ENCODE measurements at places on chromosomes 4 and X. TPM values are rescaled to one million over a fixed set of nuclear protein-coding genes. Genes with fewer than 3 reads are reported as not detected.

MAGEA11 gene
- not detected for total RNA-seq

TRIM61 gene
- total RNA-seq = 0.61 TPM

GAGE1 gene
- total RNA-seq = not detected

SPANXB1 gene
- total RNA-seq = 31.4 TPM

GRCh38 chr4:170234800-170235199, 145.0 kb upstream of the AADAT start:
- no peaks in the 10 kb centered on the region for H3K4me1 ChIP-seq
- H3K27me3 ChIP-seq = no peaks in the 10 kb centered on the region
- no peak for DNase-seq
- H3K4me3 ChIP-seq = no peak overlapping the region
- no peaks in the 10 kb centered on the region for H3K36me3 ChIP-seq
- H3K27ac ChIP-seq = no peak overlapping the region

DNA sequence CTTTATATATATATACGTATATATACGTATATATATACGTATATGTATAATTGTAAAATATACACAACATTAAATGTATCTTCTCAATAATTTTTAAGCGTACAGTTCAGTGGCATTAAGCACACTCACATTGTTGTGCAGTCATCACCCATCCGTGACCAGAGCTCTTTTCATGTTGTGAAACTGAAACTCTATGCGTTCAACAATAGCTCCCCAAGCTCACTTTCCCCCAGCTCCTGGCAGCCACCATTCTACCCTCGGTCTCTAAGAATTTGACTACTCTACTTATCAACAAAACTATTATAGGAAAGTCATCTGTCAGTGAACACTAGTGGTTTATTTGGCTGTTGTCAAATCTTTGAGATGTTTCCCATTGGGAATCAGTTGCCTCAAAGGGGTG, 621.8 kb upstream of the GALNT7 start:
- H3K36me3 ChIP-seq = no peaks in the 10 kb centered on the region
- DNase-seq = no peak
- no peaks in the 10 kb centered on the region for H3K27me3 ChIP-seq
- no peak overlapping the region for H3K4me3 ChIP-seq

DNA sequence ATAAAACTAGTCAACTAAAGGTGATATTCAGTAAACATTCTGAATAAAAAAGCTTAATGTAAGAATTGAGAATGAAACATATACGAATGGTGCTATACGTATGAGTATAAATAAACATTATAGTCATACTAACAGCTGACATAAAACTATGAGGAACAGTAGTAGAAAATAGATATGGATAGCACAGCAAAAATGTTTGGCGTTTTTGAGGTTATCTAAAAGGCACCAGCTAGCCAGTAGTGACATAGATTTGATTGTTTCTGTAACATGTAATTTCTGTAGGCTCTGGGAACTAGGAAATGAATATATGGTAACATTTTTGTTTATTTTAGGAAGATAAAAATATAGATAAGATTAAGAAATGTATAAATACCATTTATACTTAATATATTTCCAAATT, 69.3 kb downstream of the SNX25 start:
- DNase-seq = no peak
- no peaks in the 10 kb centered on the region for H3K27me3 ChIP-seq
- no peak overlapping the region for H3K4me3 ChIP-seq
- H3K36me3 ChIP-seq = no peaks in the 10 kb centered on the region
- no peak overlapping the region for H3K27ac ChIP-seq

GRCh38 chr4:54482529-54483200, 175.1 kb upstream of the KIT start:
- no peak for DNase-seq
- H3K27ac ChIP-seq = no peak overlapping the region
- H3K4me3 ChIP-seq = no peak overlapping the region

DNA sequence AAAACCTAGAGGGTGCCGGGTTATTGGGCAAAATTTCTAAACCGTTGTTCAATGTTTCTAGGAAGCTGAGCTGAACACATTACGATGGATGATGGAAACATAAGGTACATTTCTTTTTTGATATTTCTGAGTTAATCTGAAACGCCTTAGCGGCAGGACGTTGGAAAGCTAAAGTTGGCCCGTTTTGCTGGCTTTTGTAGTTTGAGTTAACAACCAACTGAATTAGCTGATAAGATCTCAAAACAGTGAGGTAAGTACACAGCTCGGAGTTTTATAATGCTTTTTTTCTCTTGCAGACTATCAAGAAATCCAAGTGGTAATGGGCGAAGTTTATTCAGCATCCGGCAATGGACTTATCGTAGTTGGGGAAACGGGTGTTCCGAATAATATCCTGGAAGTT, 73.5 kb downstream of the PRSS12 start:
- H3K36me3 ChIP-seq = peaks cover 20% of the 10 kb centered on the region
- no peaks in the 10 kb centered on the region for H3K27me3 ChIP-seq
- H3K4me3 ChIP-seq = peak overlapping the region; percentile 87
- DNase-seq = no peak

DNA sequence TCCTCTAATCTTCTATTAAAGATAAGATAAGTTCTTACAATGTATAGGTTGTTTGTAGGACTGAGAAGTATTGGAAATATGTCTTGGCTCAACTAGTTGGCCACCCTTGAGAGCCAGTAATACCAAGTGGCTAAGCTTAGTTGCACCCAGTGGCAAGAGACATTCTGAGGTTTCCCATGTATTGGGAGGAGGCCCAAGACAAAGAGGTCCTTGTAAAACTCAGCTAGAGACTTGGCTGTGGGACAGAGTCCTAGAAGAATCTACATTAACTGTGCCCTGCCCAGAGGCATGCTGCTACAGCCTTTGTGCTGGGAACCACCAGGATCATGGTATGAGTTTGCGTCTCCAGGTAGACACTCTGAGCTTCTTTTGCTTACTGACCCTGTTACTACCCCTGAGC, 41.9 kb upstream of the SLC4A4 start:
- no peaks in the 10 kb centered on the region for H3K36me3 ChIP-seq
- no peaks in the 10 kb centered on the region for H3K27me3 ChIP-seq
- H3K4me3 ChIP-seq = no peak overlapping the region
- H3K27ac ChIP-seq = no peak overlapping the region
- DNase-seq = no peak

- no peak for DNase-seq
- no peak overlapping the region for H3K27ac ChIP-seq
- H3K4me3 ChIP-seq = no peak overlapping the region
- H3K4me1 ChIP-seq = no peaks in the 10 kb centered on the region
These were observed 324.1 kb upstream of the GALNT7 start for GRCh38 chr4:172844556-172844955.

DNA sequence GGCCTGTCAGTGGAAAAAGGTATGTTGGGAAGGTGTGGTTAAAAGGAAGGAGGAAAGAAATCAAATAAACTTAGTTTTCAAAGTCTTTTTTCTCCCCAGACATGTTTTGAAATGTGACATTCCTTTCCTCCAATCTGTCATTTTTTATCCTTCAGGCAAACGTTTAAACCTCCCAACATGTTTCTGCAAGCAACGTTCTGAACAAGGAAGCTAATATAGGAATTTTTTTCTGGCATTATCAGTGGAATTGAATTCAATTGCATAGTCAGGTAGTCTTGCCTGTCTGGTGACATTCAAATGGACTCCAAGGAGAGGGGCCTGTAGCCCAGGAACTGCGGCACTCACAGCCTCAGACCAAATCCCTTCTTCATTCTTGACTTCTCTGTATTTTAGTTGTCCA, 30.0 kb upstream of the RASSF6 start:
- no peaks in the 10 kb centered on the region for H3K4me1 ChIP-seq
- DNase-seq = no peak
- H3K4me3 ChIP-seq = no peak overlapping the region

- no peaks in the 10 kb centered on the region for H3K4me1 ChIP-seq
- no peak overlapping the region for H3K4me3 ChIP-seq
- DNase-seq = no peak
- no peaks in the 10 kb centered on the region for H3K36me3 ChIP-seq
- no peak overlapping the region for H3K27ac ChIP-seq
These were observed 566.8 kb downstream of the PDHA2 start for GRCh38 chr4:96406742-96407141.
